ENCODE measurements at places on chromosomes 5 and 9.

GRCh38 chr5:14706615-14707021 is 42.1 kb downstream of the OTULIN start:
- DNase-seq = no peak

DNA sequence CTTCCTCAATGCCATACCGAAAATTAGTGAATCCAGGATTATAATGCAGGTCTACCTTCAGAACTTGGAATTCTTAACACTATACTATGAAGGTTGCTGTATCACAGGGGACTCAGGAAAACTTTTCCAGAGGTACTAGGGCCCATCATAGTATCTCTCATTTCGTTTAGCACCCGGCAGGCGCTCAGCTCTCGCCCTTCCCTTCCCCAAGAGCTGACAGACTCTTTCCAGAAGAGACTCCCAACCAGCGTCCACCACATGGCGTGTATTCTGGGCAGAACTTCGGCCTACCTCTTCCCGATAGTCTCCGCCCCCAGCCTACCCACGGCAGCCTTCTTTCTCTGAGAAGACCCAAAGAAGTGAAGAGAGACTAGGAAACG is 271 bp downstream of the NOL8 start:
- no peak for DNase-seq

DNA sequence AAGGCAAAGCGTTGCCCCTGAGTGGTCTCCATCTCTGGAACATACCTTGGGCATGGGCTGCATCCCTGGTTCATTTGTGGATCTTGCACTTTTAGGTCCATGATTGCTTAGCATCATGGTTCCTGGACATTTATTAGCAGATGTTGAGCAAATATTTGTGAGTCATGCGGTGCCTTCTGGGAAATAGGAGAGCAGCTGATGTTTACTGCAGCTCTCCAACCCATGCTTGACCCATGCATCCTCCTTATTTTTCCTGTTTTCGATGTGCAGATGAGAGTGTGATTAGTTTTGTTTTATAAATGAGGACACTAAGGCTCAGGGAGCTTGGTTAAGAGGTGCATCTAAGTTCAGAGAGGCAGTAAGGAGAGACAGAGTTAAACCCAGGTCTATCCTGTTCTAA is 253.7 kb downstream of the ICE1 start:
- DNase-seq = no peak

- DNase-seq = no peak
Observed at GRCh38 chr9:34992376-34992951, 2.9 kb downstream of the DNAJB5 start.

DNA sequence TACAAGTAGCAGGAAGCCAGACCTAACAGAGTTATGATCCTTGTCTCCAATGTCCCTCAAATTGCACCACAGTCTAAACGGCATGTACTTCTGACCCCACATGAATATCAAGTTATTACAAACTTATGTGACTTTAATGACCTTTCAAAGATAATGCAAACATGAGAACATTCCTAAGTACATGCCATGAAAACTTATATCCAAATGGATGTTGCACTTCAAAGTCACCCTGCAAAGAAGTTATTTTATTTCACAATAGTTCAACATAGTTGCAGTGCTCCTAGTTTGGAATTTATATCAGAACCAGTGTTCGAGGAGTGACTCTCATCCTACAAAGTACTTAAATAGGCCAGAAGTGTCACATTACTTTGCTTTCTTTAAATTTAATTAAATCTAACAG is 41.2 kb upstream of the ITGA1 start:
- no peak for DNase-seq

- DNase-seq = no peak
Observed at GRCh38 chr5:169804861-169805260, 167.8 kb downstream of the DOCK2 start.

DNA sequence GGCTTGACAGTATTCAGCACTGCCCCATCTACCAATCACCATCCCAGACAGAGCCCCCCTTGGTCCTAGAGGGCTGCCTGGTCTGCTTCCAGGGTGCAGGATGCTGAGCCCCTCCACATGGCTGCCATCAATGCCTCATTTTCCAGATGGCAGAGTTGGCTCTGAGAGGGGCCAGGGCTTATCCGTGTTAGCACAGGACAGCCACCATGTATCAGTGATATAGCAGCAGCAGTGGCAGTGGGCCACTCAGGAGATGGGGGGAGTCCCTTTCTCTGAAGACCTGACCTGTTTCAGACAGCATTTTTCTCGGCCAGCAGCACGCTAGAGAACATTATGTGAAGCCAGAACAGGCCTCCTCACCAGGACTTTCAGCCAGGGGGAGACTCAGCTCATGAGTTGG is 1.6 kb upstream of the SMIM32 start:
- DNase-seq = no peak

GRCh38 chr5:142726188-142726731 is 40.4 kb upstream of the FGF1 start:
- DNase-seq = no peak

GRCh38 chr5:104598285-104598684 is 1035.7 kb upstream of the NUDT12 start:
- no peak for DNase-seq

Measured in stimulated activated CD8-positive, alpha-beta memory T cell treated with anti-CD3 and anti-CD28 coated beads, Interleukin-4, amount 100 ng/mL, for 1 hour (primary cell).